ENCODE measurements at places on chromosomes 2 and 18. TPM values are rescaled to one million over a fixed set of nuclear protein-coding genes. Genes with fewer than 3 reads are reported as not detected.

PPP1R1C gene
- 7.2 TPM for polyA plus RNA-seq

TP53I3 gene
- 31.7 TPM for polyA plus RNA-seq

- no peak for DNase-seq
Observed at GRCh38 chr18:64851726-64852125, 702.8 kb upstream of the LINC00305 start.

PLEKHH2 gene
- 1.0 TPM for polyA plus RNA-seq

- no peak for DNase-seq
Observed at GRCh38 chr2:70250434-70250833, 2.0 kb upstream of the TIA1 start.

DNA sequence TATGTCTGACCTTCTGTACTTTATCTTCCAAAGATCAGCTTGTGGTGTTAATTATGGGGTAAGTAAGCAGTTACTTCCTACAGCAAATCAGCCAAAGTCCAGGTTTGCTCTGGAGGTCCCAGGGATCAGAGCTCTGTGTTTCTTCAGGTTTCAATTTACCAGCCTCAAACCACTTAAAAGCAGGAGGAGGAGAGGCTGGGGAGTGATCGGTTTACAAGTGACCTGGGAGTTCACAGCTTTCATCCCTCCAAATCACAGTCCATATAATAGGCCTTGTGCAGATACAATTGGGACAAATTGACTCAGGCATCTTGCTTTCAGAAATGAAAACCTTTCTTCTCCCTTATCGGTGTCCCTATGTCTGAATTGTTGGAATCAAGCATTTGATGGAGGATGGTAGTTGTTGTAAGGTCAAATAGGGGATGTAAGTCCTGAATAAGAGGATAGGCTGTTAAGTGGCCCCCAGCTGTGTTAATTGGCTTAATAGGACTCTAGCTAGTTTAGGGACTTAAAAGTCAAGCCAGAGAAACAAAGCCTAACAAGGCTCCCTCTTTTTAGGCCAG, 188.0 kb upstream of the NT5C1B start:
- DNase-seq = no peak

DNA sequence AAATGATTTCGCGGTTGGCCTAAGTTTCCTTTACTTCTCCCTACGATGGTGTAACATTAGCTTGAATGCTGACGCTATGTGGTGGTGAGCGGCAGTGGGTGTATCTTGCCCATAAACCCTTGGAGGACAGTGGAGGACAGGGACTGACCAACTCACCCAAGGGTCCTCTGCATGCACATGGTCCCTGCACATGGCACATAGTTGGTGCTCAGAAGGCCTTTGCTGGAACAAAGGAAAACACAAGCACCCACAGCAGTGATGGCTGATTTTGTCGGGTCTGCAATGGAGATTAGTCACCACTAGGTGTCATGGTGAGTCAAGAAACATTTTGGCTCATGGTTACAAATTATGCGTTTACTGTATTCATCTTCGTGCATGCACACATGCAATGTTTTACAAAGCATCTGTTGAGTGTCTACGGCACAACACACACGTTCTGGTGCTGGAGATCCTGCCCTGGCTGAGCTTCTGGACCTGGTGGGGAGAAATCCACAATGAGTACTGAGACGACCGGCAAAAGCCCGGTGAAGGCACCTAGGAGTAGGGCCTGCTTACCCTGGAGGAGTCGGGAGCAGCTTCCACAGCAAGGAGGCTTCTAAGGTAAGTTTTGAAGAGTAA, 44.0 kb downstream of the PDCL3 start:
- peak; percentile 80 for DNase-seq

GRCh38 chr2:133500917-133501316, 67.3 kb downstream of the NCKAP5 start:
- peak; percentile 67 for DNase-seq

DNA sequence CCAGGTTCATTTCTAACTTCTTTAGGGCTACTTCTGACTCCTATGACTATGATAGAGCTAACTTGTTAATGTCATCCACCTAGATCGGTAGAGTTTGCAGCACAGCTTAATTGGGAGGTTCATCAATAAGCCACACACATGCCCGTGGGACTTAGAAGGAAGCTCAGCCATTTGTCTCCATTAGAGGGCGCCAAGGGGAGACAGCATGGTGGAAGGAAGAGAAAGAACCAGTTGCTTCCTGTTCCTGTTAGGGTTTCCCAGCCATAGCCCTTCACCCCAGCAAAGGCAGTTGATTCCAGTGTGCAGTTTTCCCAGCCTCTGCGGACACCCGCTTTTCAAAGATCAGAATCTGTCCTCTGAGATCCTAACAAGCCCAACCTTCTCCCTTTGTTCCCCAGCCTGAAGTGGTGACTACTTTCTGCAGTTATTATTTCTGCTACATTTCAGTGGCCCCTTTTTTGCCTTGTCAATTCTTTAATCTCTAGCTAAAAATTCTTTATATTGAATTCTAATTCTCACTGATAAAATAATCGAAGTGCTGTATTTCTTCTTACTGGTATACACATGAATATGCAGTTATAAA, 30.3 kb downstream of the MAIP1 start:
- peak; percentile 68 for DNase-seq

ESPNL gene
- 6.6 TPM for polyA plus RNA-seq

DNA sequence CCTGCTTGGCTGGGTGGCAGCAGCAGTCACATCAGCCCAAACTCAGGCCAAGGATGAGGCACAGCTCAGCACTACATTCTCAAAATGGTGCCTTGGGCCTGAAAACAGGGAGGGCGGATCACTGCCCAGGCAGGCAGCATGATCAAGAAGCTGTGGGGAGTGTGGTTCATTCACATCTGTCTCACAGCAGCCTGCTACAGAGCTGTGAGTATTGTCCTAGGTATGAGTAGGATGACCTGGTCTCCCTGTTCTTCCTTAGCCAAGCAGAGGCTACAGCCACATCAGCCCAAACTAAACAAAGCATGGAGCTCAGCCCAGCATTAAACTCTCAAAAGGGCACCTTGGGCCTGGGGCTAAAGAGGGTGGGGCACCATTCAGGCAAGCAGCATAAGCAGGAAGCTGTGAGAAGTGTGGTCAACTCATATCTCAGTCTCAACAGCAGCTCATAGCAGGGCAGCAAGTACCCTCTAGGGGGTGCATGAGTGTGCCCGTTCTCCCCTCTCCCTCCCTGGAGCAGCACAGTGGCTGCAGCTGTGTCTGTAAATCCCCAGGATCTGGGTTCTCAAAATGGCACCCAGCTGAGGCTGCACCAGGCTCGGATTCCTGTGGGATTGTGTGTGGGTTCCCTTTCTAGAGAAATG, 139.6 kb downstream of the TRABD2A start:
- DNase-seq = no peak

DNA sequence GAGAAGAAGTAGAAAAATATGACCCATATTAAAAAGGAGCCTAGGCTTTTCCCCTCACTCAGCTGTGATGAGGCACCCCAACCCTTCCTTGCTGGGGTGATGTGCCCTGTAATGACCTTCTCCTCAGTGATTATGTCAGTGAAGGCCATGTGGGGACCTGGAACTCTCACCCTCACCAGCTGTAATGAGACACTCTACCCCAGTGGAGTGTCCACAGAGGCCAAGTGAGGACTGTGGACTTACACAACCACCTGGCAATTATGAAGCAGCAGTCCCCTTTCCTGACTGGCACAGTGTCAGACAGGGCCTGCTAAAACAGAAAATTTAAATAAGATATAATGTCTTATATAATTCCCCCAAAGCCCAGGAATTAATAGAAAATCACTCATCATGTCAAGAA, 54.2 kb downstream of the SEMA4F start:
- DNase-seq = no peak

DNA sequence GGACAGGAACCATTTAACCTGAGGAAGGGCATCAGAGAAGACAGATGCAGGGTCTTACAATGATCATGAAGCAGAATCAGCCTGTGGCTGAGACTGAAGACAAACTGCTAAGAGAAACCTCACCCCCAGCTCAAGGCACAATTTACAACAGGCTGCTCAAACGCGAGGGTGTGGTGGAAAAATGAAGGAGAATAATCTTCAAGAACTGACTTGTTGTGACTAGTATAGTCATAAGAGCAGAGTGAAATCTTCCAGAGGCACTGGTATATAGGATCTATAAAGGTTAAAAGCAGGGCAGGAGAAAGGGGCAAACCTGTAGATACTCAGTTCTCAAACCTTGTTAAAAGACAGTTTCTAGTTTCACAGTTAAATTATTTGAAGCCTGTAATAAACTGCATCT, 1155.8 kb upstream of the TMEFF2 start:
- no peak for DNase-seq

All from brain (organoid and tissue), 16 donors.